ENCODE measurements at places on chromosomes 6 and 20.

- no peak for DNase-seq
Observed at GRCh38 chr6:137102851-137103492, 58.2 kb upstream of the IL20RA start.

GRCh38 chr20:23679133-23680092, 9.4 kb downstream of the CST4 start:
- no peak for DNase-seq

DNA sequence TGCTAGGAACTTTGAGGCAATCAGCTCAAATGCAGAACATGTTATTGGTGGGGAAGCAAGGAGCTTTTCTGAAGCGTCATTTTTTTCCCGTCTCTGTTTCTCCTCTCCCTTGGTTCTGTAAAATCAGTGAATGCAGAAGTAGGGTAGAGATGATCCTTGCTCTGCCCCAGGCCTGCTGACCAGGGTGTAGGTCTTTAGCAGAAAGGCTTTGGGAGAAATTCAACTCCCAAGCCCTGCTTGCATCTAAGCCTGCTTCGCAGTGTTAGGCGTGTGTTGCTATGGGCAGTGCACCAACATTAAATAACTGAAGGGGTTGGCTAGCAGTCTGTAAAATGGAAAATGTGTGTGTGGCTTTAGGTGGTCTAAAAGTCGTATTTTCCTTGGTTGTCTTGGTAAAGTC, 45.9 kb downstream of the SASH1 start:
- peak; percentile 30 for DNase-seq

- DNase-seq, result no peak
Observed at GRCh38 chr6:34339432-34339831, 53.0 kb downstream of the NUDT3 start.

- DNase-seq, result no peak
Observed at GRCh38 chr6:31186052-31186734, 15.7 kb upstream of the POU5F1 start.

- DNase-seq, result no peak
Observed at GRCh38 chr6:37320646-37321045, 33.1 kb upstream of the RNF8 start.

- no peak for DNase-seq
Observed at GRCh38 chr6:136757150-136757549, 35.1 kb downstream of the MAP3K5 start.

DNA sequence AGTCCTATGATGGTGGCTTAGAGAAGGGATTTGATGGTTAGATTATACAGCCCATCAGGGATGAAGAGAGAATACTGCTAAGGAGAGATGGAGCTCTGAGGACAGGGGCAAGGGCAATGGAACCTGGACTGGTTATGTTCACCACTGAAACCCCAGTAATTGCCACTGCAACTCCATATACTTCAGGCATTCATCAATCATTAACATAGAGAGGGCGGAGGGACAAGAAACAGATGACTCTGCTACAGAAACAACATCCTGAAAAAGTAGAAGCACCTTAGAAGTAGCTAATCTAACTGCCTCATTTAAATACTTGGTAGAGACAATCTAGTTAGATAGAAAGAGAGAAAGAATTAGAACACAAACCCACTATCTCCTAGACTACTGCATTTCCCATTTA, 89.8 kb downstream of the MDN1 start:
- no peak for DNase-seq

- peak; percentile 49 for DNase-seq
Observed at GRCh38 chr6:17281497-17282481, 628 bp downstream of the RBM24 start.

DNA sequence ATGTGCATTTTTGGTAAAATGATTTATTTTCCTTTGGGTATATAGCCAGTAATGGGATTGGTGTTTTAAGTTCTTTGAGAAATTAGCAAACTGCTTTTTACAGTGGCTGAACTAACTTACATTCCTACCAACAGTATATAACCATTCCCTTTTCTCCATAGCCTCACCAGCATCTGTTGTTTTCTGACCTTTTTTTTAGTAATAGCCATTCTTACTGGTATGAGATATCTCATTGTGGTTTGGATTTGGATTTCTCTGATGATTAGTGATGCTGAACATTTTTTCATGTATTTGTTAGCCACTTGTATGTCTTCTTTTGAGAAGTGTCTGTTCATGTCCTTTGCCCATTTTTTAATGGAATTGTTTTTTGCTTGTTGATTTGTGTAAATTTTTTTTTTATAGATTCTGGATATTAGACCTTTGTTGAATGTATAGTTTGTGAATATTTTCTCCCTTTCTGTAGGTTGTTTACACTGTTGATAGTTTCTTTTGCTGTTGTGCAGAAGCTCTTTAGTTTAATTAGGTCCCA, 42.3 kb downstream of the STK4 start:
- no peak for DNase-seq

DNA sequence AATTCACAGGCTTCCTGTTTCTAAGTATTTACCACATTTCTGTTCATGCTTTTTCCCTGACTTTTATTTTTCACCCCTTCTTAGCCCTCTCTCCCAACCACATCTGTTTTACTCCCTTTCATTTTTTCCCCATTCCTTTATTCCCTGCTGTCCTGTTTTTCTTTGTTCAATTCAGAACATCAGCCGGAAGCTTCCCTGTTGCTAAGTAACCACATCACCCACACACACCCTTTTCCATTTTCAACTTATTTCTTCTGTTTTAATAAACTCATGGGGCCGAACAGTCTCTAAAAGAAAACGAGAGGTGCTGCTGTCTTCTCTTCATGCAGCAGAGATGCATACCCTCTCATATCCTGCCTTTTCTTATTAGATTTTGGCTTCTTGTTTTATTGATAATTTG, 53.5 kb upstream of the CEP85L start:
- no peak for DNase-seq

DNA sequence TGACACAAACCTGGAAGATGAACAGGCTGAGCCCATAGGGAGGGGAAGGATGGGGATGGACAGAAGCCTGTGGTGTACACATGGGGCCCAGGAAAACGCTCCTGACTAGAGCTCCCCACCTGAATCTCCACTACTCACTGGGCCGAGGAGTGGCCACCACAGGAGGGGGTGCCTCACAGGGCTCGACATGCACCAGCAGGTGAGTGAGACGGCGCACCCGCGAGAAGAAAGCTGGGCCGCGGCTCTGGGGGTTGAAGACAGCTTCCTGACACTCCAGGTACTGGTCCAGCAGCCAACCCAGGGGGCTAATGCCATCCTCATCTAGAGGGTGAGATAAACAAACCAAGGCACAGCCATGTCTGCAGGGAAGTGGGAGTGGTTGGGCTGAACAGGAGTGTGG, 10.3 kb downstream of the CUL7 start:
- no peak for DNase-seq

DNA sequence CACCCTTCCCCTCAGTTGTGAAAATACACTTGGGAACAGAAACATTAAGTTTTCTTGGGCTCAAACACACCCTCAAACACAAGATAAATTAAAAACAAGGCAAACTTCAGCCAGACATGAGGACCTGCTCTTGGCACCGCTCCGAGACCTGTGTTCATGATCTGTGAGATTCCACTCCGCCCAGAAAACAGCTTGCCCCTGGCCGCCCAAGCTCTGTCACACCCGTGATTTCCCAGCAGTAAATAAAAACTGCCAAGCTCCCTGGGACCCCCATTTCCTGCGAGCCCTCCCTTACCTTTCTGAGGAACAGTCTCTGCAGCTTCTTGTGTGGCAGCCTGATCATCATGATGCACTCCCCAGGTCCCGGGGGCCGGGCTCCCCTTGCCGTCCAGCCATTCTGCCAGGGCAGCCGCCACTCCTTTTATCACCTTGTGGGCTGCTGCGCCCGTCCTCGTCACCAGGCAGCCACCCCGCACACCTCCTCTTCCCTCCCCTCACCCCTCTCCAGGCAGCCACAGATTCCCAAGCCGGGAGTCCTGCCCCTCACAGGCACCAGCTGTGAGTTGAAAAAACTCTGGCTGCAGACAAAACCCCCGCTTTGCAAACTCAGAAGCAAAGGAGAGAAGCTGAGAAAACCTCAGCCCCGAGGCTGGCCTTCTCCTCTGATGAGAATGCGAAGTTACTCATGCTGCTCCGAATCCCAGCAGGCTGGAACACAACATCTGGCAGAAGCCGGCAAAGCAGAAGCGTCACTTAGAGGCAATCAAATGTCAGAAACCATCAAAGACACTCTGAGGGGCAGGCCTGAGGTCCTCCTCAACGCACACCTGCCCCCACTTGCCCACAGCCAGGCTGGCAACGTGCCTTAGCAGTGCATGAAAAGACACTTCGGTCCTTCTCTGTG, 130.4 kb upstream of the RPS6KA2 start:
- DNase-seq, result peak; percentile 31

GRCh38 chr6:141594874-141595273, 537.9 kb upstream of the GJE1 start:
- no peak for DNase-seq

DNA sequence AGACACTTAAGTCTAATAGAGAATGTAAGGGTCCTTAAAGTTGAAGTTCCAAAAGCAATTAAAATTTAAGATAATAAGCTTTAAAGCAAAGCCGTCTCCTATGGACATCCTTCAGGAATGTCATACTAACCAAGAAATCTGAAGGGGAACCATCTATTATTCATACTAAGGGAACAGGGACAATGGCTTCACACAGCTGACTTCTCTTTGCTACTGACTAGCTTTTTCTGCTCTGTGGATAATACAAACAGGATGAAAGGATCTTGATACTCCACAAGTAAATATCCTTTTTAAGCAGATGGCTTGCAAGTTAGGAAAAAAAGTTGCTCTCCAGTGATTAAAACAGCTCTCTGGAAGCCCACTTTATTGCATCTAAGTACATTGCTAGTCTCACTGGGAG, 178.6 kb downstream of the BACH2 start:
- DNase-seq, result no peak

DNA sequence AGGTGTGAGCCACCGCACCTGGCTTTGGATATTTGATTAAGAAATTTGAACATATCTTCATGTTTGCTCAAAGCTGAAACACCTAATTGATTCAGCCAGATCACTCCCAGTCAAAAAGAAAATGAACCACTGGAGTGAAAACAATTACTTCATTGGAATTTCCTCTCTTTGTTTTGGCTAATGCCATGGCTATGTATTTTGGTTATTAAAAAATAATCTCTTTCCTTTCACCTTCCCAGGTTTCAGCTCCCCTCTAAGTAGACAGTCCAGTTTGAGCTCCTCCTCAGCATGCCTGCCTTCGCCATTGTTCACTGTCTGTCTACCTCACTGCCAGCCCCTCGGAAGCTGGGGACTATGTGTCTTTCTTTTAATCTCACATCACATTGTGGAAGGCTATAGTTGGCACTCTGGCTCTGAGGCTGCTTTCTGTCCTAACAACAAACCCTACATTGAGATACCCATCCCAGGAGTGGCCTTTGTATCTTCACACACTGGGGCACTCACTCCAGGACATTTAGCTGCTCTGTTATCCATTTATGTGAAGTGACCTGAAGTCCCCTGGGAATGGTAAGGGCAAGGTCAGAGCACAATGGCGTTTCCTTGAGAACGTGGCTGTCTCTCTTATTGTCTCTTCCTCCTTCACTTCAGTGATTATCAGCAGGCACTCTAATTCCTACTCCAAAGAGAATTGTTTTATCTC, 764.0 kb upstream of the CITED2 start:
- no peak for DNase-seq

GRCh38 chr6:152323376-152323775, 313.8 kb downstream of the SYNE1 start:
- DNase-seq, result no peak

- no peak for DNase-seq
Observed at GRCh38 chr20:49275636-49276035, 2.2 kb downstream of the ZNFX1 start.

GRCh38 chr6:168152980-168153379, 74.0 kb upstream of the FRMD1 start:
- no peak for DNase-seq

DNA sequence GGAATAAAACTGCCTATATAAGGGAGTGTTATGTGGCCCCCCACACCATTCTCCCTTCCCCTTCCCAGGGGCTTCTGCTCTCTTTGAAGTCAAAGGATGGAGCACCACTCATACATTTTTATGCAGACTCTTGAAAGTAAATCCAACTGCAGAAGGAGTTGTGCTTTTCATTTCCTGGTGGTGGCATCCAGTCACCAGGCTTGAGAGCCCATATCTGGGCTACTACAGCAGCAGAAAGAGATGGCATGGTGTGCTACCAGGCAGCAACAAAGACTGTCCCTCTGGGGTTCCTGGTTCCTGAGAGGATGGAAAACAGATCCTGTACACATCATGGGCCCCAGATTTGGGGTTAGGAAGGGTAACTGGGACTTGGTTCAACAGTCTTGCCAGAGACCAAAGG, 226.4 kb downstream of the CLIC5 start:
- DNase-seq, result no peak

- DNase-seq, result peak; percentile 36
Observed at GRCh38 chr20:19688031-19688806, 69.8 kb upstream of the RIN2 start.

DNA sequence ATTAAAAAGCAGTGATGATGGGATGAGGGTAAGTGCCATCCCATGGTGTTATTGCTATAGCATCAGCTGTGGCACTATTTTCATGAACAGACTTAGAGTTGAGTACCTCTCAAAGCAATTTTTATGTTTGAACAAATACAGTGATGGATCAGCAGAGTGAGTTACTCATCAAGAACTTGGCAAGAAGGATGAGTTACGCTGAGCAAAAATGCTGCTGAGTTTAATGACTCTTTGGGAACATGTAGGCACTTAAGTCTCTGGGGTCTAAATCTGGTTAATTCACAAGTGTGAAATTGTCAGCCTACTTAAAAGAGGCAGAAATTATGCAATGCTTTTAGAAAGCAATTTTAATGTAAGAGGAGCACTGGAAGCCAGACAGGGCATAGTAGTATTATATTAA, 78.5 kb upstream of the AHI1 start:
- DNase-seq, result no peak

DNA sequence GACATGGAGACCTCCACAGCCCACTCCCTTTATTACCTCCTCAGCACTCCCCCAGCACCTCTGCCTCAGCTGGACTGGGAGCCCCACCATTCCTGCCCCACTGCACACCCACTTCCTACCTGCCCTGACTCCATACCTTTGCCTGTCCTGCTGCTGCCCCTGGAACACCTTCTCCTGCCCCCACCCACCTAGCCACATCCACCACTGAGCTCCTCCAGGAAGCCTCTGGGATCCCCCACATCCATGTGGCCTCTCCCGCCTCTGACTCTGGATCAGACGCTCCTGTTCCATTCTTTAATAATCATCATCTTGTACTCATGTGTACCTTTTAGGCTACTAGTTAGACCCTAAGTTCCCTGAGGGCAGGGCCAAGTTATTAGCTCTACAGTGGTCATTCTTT, 2.2 kb upstream of the SDCBP2 start:
- DNase-seq, result no peak

DNA sequence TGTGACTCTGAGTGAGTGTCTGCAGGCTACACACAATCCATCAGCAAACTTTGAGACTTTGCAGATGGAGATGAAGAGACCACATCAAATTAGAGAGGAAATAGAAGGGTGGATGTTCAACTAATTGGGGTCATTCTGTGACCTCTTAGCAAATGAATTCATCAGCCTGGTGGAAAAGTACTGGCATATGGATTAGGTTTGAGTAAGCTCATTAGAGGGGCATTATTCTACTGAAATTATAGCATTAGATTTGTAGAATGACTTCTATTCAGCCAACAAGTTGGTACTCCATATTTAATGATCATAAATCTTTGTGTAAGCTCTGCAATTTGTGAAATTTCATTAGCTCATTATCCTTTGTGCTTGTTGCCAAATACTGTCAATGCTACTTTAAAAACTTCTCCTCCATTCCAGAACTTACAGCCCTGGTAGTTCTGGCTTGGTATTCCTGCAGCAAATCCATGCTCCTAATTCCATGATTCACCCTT, 63.8 kb downstream of the ADTRP start:
- no peak for DNase-seq

- DNase-seq, result no peak
Observed at GRCh38 chr6:119350202-119350951, 816 bp upstream of the MAN1A1 start.

GRCh38 chr20:53873230-53873604, 197.2 kb downstream of the BCAS1 start:
- no peak for DNase-seq
